Right lobe of liver (tissue), 6 donors: ENCODE measurements at places on chromosomes 13 and 19. TPM values are rescaled to one million over a fixed set of nuclear protein-coding genes. Genes with fewer than 3 reads are reported as not detected.
A peak's percentile ranks its signal among the peaks of the same experiment; 100 is the strongest.

The GTPBP3 gene
- 11.1 TPM for total RNA-seq

GRCh38 chr13:75102001-75102716 lies 379.8 kb downstream of the TBC1D4 start:
- no peak overlapping the region for H3K4me3 ChIP-seq
- H3K27ac ChIP-seq: no peak overlapping the region
- H3K27me3 ChIP-seq: no peaks in the 10 kb centered on the region
- H3K4me1 ChIP-seq: no peaks in the 10 kb centered on the region

GRCh38 chr19:29401712-29402421 lies 123.9 kb upstream of the VSTM2B start:
- no peaks in the 10 kb centered on the region for H3K4me1 ChIP-seq
- H3K36me3 ChIP-seq: no peaks in the 10 kb centered on the region
- H3K4me3 ChIP-seq: no peak overlapping the region
- no peak overlapping the region for H3K27ac ChIP-seq

The PCSK4 gene
- 4.0 TPM for total RNA-seq

DNA sequence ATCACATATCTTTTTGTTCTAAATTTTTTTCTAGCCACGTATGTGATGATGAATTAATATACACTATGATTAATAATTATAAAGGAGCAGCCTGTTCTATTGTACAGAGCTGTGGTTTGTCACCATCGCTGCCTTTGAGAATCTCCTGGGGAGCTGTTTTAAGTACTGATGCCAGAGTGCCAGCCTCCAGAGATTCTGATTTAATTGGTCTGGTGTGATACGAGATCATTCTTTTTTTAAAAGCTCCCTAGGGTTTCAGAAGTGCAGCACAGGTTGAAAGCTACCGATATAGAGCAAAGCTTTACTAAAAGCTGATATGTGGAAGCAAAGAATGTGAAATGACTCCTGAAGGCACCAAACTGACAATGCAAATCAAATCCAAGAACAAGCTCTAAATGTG lies 314.7 kb downstream of the ITGBL1 start:
- no peaks in the 10 kb centered on the region for H3K27me3 ChIP-seq
- no peaks in the 10 kb centered on the region for H3K4me1 ChIP-seq
- no peak overlapping the region for H3K4me3 ChIP-seq
- no peaks in the 10 kb centered on the region for H3K36me3 ChIP-seq
- DNase-seq: no peak
- H3K27ac ChIP-seq: no peak overlapping the region

The F7 gene
- 42.9 TPM for total RNA-seq

- no peaks in the 10 kb centered on the region for H3K4me1 ChIP-seq
- no peak overlapping the region for H3K4me3 ChIP-seq
- DNase-seq: no peak
- no peaks in the 10 kb centered on the region for H3K36me3 ChIP-seq
- no peak overlapping the region for H3K27ac ChIP-seq
- no peaks in the 10 kb centered on the region for H3K27me3 ChIP-seq
These were observed 14.4 kb upstream of the RUBCNL start for GRCh38 chr13:46401432-46401831.

DNA sequence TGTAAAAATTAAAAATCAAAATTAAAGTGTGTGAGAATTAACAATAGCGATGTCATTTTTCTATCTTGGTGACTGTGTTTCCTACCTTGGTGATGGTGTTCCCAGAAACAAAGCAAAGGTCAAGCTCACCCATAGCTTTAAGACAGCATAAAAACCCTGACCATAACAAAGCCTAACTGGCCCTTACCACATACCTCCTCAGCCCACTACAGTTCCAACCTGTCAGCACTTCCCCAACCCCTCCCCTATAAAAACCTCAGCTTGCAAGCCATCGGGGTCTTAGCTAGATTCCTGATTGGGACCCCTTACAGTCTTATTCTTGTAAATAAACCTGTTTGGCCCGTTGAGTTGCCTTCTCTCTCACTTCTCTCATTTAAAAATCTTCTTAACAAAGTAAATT lies 484.4 kb upstream of the PCDH20 start:
- H3K27me3 ChIP-seq: no peaks in the 10 kb centered on the region
- H3K4me3 ChIP-seq: no peak overlapping the region
- H3K27ac ChIP-seq: no peak overlapping the region

GRCh38 chr19:45793178-45793564 lies 526 bp upstream of the DMWD start:
- no peaks in the 10 kb centered on the region for H3K27me3 ChIP-seq
- no peak for DNase-seq
- H3K4me1 ChIP-seq: peaks cover 3% of the 10 kb centered on the region
- no peaks in the 10 kb centered on the region for H3K36me3 ChIP-seq

- DNase-seq: no peak
- no peaks in the 10 kb centered on the region for H3K36me3 ChIP-seq
- no peaks in the 10 kb centered on the region for H3K4me1 ChIP-seq
These were observed 12.8 kb downstream of the SHC2 start for GRCh38 chr19:447816-448560.

- DNase-seq: no peak
- H3K36me3 ChIP-seq: no peaks in the 10 kb centered on the region
- no peak overlapping the region for H3K4me3 ChIP-seq
- no peak overlapping the region for H3K27ac ChIP-seq
- H3K4me1 ChIP-seq: no peaks in the 10 kb centered on the region
- no peaks in the 10 kb centered on the region for H3K27me3 ChIP-seq
These were observed 1763.3 kb upstream of the MIR17HG start for GRCh38 chr13:89584058-89584620.

- H3K4me3 ChIP-seq: no peak overlapping the region
- no peaks in the 10 kb centered on the region for H3K36me3 ChIP-seq
- no peaks in the 10 kb centered on the region for H3K27me3 ChIP-seq
- no peak for DNase-seq
- H3K4me1 ChIP-seq: no peaks in the 10 kb centered on the region
These were observed 213.3 kb downstream of the POSTN start for GRCh38 chr13:37385248-37385647.

The TNFSF9 gene
- total RNA-seq: 1.6 TPM

GRCh38 chr13:79810669-79811068 lies 329.7 kb downstream of the NDFIP2 start:
- H3K4me1 ChIP-seq: no peaks in the 10 kb centered on the region
- no peaks in the 10 kb centered on the region for H3K27me3 ChIP-seq
- no peaks in the 10 kb centered on the region for H3K36me3 ChIP-seq
- H3K27ac ChIP-seq: no peak overlapping the region
- H3K4me3 ChIP-seq: no peak overlapping the region

GRCh38 chr13:52815330-52815729 lies 33.1 kb downstream of the PCDH8 start:
- H3K36me3 ChIP-seq: no peaks in the 10 kb centered on the region
- H3K4me3 ChIP-seq: no peak overlapping the region
- H3K4me1 ChIP-seq: no peaks in the 10 kb centered on the region
- no peak overlapping the region for H3K27ac ChIP-seq
- H3K27me3 ChIP-seq: no peaks in the 10 kb centered on the region

The FPR3 gene
- total RNA-seq: 3.6 TPM

- no peak overlapping the region for H3K27ac ChIP-seq
- no peaks in the 10 kb centered on the region for H3K27me3 ChIP-seq
- no peak for DNase-seq
- no peaks in the 10 kb centered on the region for H3K4me1 ChIP-seq
- no peaks in the 10 kb centered on the region for H3K36me3 ChIP-seq
These were observed 50.3 kb upstream of the ANKRD10 start for GRCh38 chr13:110965038-110965754.

DNA sequence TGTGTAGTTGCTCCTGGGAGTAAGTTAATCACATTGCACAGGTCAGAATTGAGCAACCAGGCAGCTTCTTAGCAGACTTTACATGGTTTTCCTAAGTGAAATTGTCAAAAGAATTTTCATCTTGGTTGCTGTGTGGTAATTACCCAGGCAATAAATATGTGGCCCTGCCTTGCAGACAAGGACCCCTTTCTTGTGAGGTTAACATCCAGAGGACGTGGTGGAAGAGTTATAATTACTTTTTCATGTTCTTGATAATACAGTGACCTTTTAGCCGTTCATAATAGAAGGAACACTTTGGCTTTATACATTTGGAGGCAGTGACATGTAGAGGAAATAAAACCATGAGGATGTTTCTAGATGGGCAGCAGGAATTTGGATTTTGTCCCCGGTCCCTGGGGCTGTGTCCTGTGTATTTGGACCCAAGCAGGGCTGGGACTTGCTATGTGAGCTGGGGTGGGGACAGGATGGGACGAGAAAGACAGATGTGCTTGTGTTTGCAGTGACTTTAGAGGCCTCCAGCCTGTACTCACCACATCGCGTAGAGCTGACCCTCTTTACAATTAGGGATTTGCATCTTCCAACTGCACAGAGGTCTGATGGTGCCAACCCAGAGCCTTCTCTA lies 156.2 kb downstream of the STK24 start:
- H3K27ac ChIP-seq: no peak overlapping the region
- DNase-seq: no peak
- no peaks in the 10 kb centered on the region for H3K27me3 ChIP-seq
- H3K4me1 ChIP-seq: no peaks in the 10 kb centered on the region
- no peaks in the 10 kb centered on the region for H3K36me3 ChIP-seq

DNA sequence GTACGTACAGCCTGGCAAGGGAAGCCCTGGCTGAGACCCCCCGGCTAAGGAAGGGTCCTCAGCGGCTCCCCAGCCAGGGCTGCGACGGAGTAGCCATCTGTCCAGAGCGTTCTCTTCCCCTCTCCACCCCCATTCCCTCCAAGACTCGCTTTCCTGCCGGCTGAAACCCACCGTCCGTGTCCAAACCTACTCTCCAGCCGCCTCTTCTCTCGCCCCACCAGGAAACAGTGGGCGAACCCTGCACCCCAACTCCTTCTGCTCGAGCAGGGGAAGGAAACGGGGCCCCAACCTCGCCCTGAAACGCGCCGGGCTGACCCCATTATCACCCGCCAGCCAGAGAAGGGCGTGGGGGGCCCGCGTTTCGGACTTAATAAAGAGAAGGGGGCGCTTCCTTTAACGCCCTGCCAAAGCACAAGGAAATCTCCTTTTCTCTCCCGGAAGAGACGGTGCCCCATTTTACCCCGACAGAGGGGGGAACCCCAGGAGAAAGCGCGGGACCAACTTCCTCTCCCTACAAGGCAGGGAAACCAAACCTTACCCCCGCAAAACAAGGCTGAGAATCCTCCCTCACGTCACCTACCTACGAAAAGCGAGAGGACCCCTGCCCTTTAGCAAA lies 2.5 kb downstream of the ZC3H4 start:
- peak overlapping the region; percentile 95 for H3K4me3 ChIP-seq
- H3K36me3 ChIP-seq: no peaks in the 10 kb centered on the region
- H3K4me1 ChIP-seq: peaks cover 17% of the 10 kb centered on the region

GRCh38 chr13:31204592-31204991 lies 4.8 kb downstream of the B3GLCT start:
- no peak overlapping the region for H3K4me3 ChIP-seq
- DNase-seq: no peak
- no peak overlapping the region for H3K27ac ChIP-seq
- no peaks in the 10 kb centered on the region for H3K36me3 ChIP-seq
- H3K4me1 ChIP-seq: no peaks in the 10 kb centered on the region

The ZNF492 gene
- total RNA-seq: 0.07 TPM

GRCh38 chr13:67971291-67971690 lies 741.2 kb upstream of the PCDH9 start:
- H3K36me3 ChIP-seq: no peaks in the 10 kb centered on the region
- no peaks in the 10 kb centered on the region for H3K4me1 ChIP-seq
- no peak for DNase-seq
- no peaks in the 10 kb centered on the region for H3K27me3 ChIP-seq
- H3K27ac ChIP-seq: no peak overlapping the region
- no peak overlapping the region for H3K4me3 ChIP-seq

DNA sequence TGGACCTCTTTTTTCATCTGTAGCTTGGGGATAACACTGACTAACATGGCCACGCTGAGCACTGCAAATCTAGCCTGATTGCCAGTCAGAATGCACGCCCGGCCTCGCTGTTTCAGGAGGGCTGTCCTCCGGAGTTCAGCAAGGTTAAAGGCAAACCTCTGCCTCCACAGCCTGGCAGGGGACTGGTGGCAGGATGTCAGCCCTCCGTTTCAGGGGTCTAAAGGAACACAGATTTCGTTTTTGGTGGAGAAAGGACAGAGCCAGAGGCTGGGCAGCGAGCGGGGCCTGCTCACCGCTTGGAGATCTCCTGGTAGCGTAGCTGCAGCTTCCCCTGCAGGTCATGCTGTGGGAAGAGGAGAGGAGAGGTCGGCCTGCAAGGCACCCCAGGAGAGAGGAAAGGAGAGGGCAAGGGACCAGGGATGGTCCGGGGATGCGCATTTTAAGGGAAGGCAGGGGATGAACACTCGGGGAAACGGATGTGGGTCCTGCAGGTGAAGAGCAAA lies 560 bp downstream of the NDUFA7 start:
- peaks cover 13% of the 10 kb centered on the region for H3K36me3 ChIP-seq
- peak overlapping the region; percentile 83 for H3K27ac ChIP-seq
- peak overlapping the region; percentile 92 for H3K4me3 ChIP-seq
- DNase-seq: no peak
- no peaks in the 10 kb centered on the region for H3K27me3 ChIP-seq
- no peaks in the 10 kb centered on the region for H3K4me1 ChIP-seq

The APOC4 gene
- total RNA-seq: 172 TPM

DNA sequence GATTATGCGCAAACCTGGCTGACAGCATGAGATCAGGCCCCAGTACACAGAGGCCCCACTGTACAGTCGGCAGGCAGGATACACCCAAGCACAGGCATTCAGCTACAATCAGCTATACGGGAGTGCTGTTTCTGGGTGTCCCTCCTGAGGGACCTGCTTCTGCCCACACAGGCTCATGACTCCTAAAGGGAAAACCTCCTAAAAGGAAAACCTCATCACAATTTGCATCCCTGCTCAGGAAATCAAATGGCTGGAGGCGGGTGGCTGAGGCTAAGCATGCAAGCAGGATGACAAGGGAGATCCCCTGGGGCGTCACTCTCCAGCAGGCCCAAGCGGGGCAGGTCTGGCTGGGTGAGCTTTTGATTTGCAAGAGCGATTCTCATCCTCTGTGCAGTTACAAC lies 99.8 kb downstream of the CRYL1 start:
- no peaks in the 10 kb centered on the region for H3K27me3 ChIP-seq
- no peak for DNase-seq
- no peak overlapping the region for H3K27ac ChIP-seq
- no peaks in the 10 kb centered on the region for H3K4me1 ChIP-seq

- no peaks in the 10 kb centered on the region for H3K27me3 ChIP-seq
- no peak overlapping the region for H3K27ac ChIP-seq
- no peaks in the 10 kb centered on the region for H3K4me1 ChIP-seq
- no peak for DNase-seq
- H3K36me3 ChIP-seq: no peaks in the 10 kb centered on the region
These were observed 288.1 kb downstream of the MTUS2 start for GRCh38 chr13:29108068-29108786.

- no peaks in the 10 kb centered on the region for H3K27me3 ChIP-seq
- DNase-seq: peak; percentile 25
- peaks cover 25% of the 10 kb centered on the region for H3K4me1 ChIP-seq
- no peak overlapping the region for H3K4me3 ChIP-seq
- no peaks in the 10 kb centered on the region for H3K36me3 ChIP-seq
These were observed 10.6 kb downstream of the CAPN12 start for GRCh38 chr19:38733493-38734175.

DNA sequence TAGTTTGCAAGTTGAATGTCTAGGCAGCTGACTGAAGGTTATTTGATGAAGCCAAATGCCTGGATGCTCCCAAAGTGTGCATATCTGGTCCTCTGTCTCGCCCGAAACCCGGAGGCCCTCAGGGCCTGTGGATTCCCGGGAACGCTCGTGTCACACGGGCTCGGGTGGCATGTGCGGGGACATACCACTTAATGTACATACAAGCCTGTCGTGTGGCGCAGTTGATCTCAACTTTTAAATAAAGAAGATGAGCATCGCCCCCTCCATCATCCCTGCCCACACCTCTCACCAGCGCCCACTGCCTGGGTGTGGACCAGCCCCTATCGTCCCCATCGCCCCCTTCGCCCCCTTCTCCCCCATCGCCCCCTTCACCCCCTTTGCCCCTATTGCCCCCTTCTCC lies 33.9 kb downstream of the ATP11A start:
- no peak overlapping the region for H3K4me3 ChIP-seq
- no peak for DNase-seq
- H3K36me3 ChIP-seq: no peaks in the 10 kb centered on the region
- H3K27me3 ChIP-seq: no peaks in the 10 kb centered on the region
